Endothelial cell (in vitro differentiated cells): ENCODE measurements at places on chromosomes 2 and 18. TPM values are rescaled to one million over a fixed set of nuclear protein-coding genes. Genes with fewer than 3 reads are reported as not detected.

ERBB4 gene
- 0.36 TPM for total RNA-seq

MSTN gene
- 0.13 TPM for total RNA-seq

GRCh38 chr2:21282515-21282898 is 158.7 kb downstream of the TDRD15 start:
- no peak overlapping the region for H3K4me3 ChIP-seq
- no peak overlapping the region for H3K27ac ChIP-seq
- DNase-seq = no peak

GPR39 gene
- 0.62 TPM for total RNA-seq

- DNase-seq = peak; percentile 36
- H3K4me3 ChIP-seq = no peak overlapping the region
- H3K36me3 ChIP-seq = peaks cover 3% of the 10 kb centered on the region
- peaks cover 29% of the 10 kb centered on the region for H3K4me1 ChIP-seq
Measured at GRCh38 chr2:202036601-202037037, 3.0 kb downstream of the FZD7 start.

- H3K36me3 ChIP-seq = no peaks in the 10 kb centered on the region
- peaks cover 4% of the 10 kb centered on the region for H3K4me1 ChIP-seq
- DNase-seq = no peak
- peaks cover 28% of the 10 kb centered on the region for H3K27me3 ChIP-seq
- H3K27ac ChIP-seq = no peak overlapping the region
- H3K4me3 ChIP-seq = no peak overlapping the region
Measured at GRCh38 chr2:231527091-231527395, 3.2 kb downstream of the NMUR1 start.

GRCh38 chr2:148459377-148459778 is 185.2 kb upstream of the EPC2 start:
- peaks cover 10% of the 10 kb centered on the region for H3K4me1 ChIP-seq
- H3K27me3 ChIP-seq = no peaks in the 10 kb centered on the region
- no peak for DNase-seq
- no peaks in the 10 kb centered on the region for H3K36me3 ChIP-seq

GRCh38 chr18:53909668-53910067 is 314.8 kb downstream of the MBD2 start:
- H3K27me3 ChIP-seq = peaks cover 4% of the 10 kb centered on the region
- no peak for DNase-seq
- H3K4me1 ChIP-seq = peaks cover 5% of the 10 kb centered on the region
- H3K36me3 ChIP-seq = no peaks in the 10 kb centered on the region
- no peak overlapping the region for H3K4me3 ChIP-seq
- H3K27ac ChIP-seq = no peak overlapping the region

GRCh38 chr2:195642679-195643068 is 14.4 kb upstream of the SLC39A10 start:
- no peak for DNase-seq
- no peak overlapping the region for H3K27ac ChIP-seq
- no peaks in the 10 kb centered on the region for H3K36me3 ChIP-seq
- H3K4me3 ChIP-seq = no peak overlapping the region
- peaks cover 3% of the 10 kb centered on the region for H3K4me1 ChIP-seq
- no peaks in the 10 kb centered on the region for H3K27me3 ChIP-seq

DNA sequence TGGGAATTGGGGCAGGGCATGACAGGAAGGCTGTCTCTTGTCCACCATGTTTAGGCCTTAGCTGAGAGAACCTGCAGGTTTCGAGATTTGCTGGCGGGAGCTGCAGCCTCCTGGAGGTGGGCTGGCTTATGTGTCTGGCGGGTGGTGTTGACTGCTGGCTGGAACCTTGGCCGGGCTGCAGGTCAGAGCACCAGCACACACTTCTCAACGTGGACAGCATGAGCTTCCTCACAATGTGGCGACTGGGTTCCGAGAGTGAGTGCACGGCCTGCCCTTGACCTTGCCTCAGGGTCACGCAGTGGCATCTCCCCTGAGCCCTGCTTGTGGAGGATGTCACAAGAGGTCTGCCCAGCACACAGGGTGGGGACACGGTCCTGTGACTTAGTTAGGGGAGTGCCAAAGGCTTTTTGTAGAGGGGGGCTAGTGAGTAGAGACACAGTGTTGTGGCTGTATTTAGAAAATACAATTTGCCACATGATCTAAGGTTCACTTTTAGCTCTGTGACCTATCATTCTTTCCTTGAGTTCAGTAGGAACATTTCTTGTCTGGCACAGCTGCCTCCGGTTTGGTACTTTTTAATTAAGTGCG is 134.8 kb downstream of the SEPTIN10 start:
- no peak overlapping the region for H3K27ac ChIP-seq
- no peak overlapping the region for H3K4me3 ChIP-seq
- peaks cover 11% of the 10 kb centered on the region for H3K27me3 ChIP-seq
- DNase-seq = no peak

DNA sequence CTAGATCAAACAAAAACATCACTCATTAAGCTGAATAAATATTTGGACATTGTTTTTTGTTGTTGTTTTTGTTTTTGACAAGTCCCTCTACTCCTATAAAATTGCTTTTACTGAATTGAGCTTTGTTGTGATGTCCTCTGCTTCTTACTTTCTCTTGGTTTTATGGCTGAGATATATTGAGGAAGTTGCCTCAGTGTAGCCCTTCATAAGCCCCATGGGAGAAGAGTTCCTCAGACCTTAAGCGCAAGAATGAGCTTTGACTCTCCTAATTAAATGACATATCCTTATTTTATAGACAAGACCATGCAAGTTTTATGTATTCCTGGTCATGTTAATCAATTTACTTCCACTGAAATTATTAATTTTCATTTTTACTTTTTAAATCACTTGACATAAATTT is 54.9 kb downstream of the CERKL start:
- H3K4me1 ChIP-seq = no peaks in the 10 kb centered on the region
- H3K36me3 ChIP-seq = peaks cover 4% of the 10 kb centered on the region
- DNase-seq = no peak
- H3K4me3 ChIP-seq = no peak overlapping the region
- no peaks in the 10 kb centered on the region for H3K27me3 ChIP-seq

ARHGAP15 gene
- not detected for total RNA-seq

RAMP1 gene
- total RNA-seq = 2.2 TPM

PLA2R1 gene
- 1.1 TPM for total RNA-seq

- no peak overlapping the region for H3K27ac ChIP-seq
- peaks cover 2% of the 10 kb centered on the region for H3K27me3 ChIP-seq
- H3K4me3 ChIP-seq = no peak overlapping the region
- peaks cover 16% of the 10 kb centered on the region for H3K4me1 ChIP-seq
- no peak for DNase-seq
- no peaks in the 10 kb centered on the region for H3K36me3 ChIP-seq
Measured at GRCh38 chr2:101328474-101329007, 20.0 kb upstream of the RNF149 start.

GREB1L gene
- 105 TPM for total RNA-seq
